Regular cardiac myocyte (primary cell): ENCODE measurements at places on chromosomes 2 and 18. TPM values are rescaled to one million over a fixed set of nuclear protein-coding genes. Genes with fewer than 3 reads are reported as not detected.

FLACC1 gene
- total RNA-seq: 0.38 and 1.4 TPM in 2 replicates

ARHGAP15 gene
- total RNA-seq: not detected in 2 replicates

RESP18 gene
- not detected in 2 replicates for total RNA-seq

CDH19 gene
- 1.3 and 2.0 TPM in 2 replicates for total RNA-seq

CFAP210 gene
- under 0.01 TPM in 1 of 2 replicates, not detected in the other for total RNA-seq

AGXT gene
- not detected in 2 replicates for total RNA-seq

REG1A gene
- not detected in 2 replicates for total RNA-seq

GALNT13 gene
- total RNA-seq: 0.28 TPM in 1 of 2 replicates, not detected in the other

TMEM182 gene
- total RNA-seq: 3.3 and 4.2 TPM in 2 replicates

CCDC148 gene
- total RNA-seq: 0.77 and 2.0 TPM in 2 replicates

CCDC141 gene
- total RNA-seq: 0.19 and 0.56 TPM in 2 replicates

L3MBTL4 gene
- total RNA-seq: under 0.01 TPM in 2 replicates

COBLL1 gene
- 7.7 and 20.9 TPM in 2 replicates for total RNA-seq

LRP1B gene
- under 0.01 TPM in 2 replicates for total RNA-seq

STAT4 gene
- 1.7 and 11.6 TPM in 2 replicates for total RNA-seq

DYNAP gene
- not detected in 2 replicates for total RNA-seq

STRN gene
- 14.1 and 14.4 TPM in 2 replicates for total RNA-seq

C1GALT1C1L gene
- 1.1 and 1.3 TPM in 2 replicates for total RNA-seq

ALK gene
- under 0.01 TPM in 1 of 2 replicates, not detected in the other for total RNA-seq

ANKRD53 gene
- total RNA-seq: 0.28 and 0.38 TPM in 2 replicates

BUB1 gene
- 6.5 and 49.5 TPM in 2 replicates for total RNA-seq

MLPH gene
- total RNA-seq: 7.6 and 24.7 TPM in 2 replicates

MDH1B gene
- total RNA-seq: 0.38 and 0.56 TPM in 2 replicates

SERPINB11 gene
- total RNA-seq: not detected in 2 replicates

CNDP2 gene
- 31.6 and 84.0 TPM in 2 replicates for total RNA-seq

TNS1 gene
- total RNA-seq: 90.3 and 273 TPM in 2 replicates

GTF2A1L gene
- 0.38 and 1.1 TPM in 2 replicates for total RNA-seq

THADA gene
- total RNA-seq: 27.6 and 32.2 TPM in 2 replicates

TMEM178A gene
- 0.19 and 1.1 TPM in 2 replicates for total RNA-seq

INPP5D gene
- under 0.01 and 0.85 TPM in 2 replicates for total RNA-seq

ATP6V1C2 gene
- under 0.01 TPM in 1 of 2 replicates, not detected in the other for total RNA-seq

AUP1 gene
- total RNA-seq: 104 and 110 TPM in 2 replicates

EIF4E2 gene
- 81.5 and 158 TPM in 2 replicates for total RNA-seq

C2orf81 gene
- total RNA-seq: 0.58 and 1.1 TPM in 2 replicates

TDRD15 gene
- total RNA-seq: not detected in 2 replicates

PPP4R3B gene
- 44.0 and 52.0 TPM in 2 replicates for total RNA-seq

ANKRD29 gene
- 0.38 and 3.9 TPM in 2 replicates for total RNA-seq

GCG gene
- not detected in 2 replicates for total RNA-seq

HOXD13 gene
- total RNA-seq: not detected in 2 replicates

DSG1 gene
- not detected in 2 replicates for total RNA-seq

PLCD4 gene
- 2.3 and 3.1 TPM in 2 replicates for total RNA-seq

THUMPD2 gene
- total RNA-seq: 5.9 and 11.0 TPM in 2 replicates

CFAP65 gene
- not detected in 2 replicates for total RNA-seq

MCEE gene
- 16.5 and 23.1 TPM in 2 replicates for total RNA-seq

ALPI gene
- total RNA-seq: not detected in 2 replicates

NMUR1 gene
- total RNA-seq: under 0.01 TPM in 1 of 2 replicates, not detected in the other

DCDC2C gene
- total RNA-seq: not detected in 2 replicates

MALT1 gene
- 16.9 and 31.6 TPM in 2 replicates for total RNA-seq

KCNJ13 gene
- not detected in 2 replicates for total RNA-seq

FKBP7 gene
- 40.6 and 68.8 TPM in 2 replicates for total RNA-seq

DNAJC27 gene
- total RNA-seq: 1.9 and 5.6 TPM in 2 replicates

PLCL1 gene
- 7.3 and 12.3 TPM in 2 replicates for total RNA-seq

IL1R2 gene
- total RNA-seq: 0.38 and 0.56 TPM in 2 replicates

AGAP1 gene
- 13.0 and 14.1 TPM in 2 replicates for total RNA-seq

GNLY gene
- total RNA-seq: not detected in 2 replicates

B3GNT7 gene
- total RNA-seq: under 0.01 and 0.56 TPM in 2 replicates

CNGA3 gene
- total RNA-seq: not detected in 2 replicates

THSD7B gene
- total RNA-seq: under 0.01 and 4.2 TPM in 2 replicates
